CD4-positive, alpha-beta memory T cell (primary cell): ENCODE measurements at places on chromosomes 1 and 21.

GRCh38 chr1:8858112-8858668 is 20.3 kb downstream of the ENO1 start:
- no peak for DNase-seq

DNA sequence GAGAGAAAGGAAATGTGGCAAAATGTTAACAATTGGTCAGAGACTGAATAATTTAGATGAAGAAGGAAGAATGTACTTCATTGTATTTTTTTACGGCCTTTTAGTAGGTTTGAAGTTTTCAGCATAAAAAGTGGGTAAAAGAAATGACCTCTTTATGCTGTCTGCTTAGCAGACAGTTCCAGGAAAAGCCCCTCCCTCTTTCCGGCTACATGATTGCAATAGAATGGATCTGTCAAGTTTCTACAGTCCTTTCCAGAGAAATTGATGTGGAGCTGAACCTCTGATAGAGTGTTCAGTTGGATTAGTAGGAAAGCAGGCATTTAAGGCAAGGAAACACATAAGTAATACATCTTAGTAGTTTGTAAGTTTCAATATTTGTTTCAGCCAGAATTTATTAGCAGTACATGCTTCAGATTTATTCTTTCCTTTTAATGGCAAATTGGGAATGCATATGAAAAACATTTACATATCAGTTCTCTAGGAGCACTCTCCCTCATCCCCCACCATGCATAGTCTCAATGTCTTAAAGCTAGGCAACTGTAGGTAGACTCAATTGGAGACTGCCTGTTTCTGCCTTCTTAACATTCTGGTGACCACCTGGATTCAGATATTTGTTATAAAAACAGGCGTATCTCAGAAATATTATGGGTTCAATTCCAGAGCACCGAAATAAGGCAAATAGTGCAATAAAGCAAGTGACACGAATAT is 36.4 kb downstream of the HS2ST1 start:
- DNase-seq = no peak

DNA sequence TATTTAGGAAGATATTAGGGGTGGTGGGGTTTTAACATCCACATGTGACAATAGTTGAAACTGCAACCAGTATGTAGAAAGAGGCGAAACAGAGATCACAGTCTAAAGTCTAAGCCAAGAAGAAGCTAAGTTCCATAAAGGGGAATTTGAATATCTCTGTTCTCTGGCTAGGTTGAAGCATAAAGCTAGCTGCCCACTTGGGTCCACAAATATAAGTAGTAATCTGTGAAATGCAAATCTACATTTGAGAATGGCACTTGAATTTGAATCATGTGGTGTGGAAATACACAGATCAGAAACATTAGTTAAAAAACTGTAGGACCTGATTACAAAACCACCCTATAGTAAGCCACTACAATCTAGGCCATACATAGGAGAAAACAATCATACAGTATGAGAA is 602.1 kb downstream of the LMO4 start:
- DNase-seq = no peak

GRCh38 chr1:37858931-37859506 is 373 bp downstream of the MTF1 start:
- no peak for DNase-seq

DNA sequence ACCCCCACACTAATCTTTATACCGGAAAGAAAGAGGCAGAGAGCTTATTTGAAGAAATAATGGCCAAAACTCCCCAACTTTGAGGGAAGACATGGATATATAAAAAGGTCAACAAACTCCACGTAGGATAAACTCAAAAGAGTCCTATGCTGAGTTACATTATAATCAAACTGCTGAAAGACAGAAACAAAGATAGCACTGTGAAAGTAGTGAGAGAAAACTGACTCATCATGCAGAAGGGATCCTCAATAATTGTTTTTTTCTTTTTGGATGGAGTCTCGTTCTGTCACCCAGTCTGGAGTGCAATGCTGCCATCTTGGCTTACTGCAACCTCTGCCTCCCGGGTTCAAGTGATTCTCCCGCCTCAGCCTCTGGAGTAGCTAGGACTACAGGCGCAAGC is 48.5 kb upstream of the TTC39A start:
- DNase-seq = no peak

GRCh38 chr1:202411422-202411821 is 62.9 kb downstream of the PPP1R12B start:
- DNase-seq = no peak

GRCh38 chr21:36751383-36751782 is 52.5 kb downstream of the SIM2 start:
- DNase-seq = no peak

DNA sequence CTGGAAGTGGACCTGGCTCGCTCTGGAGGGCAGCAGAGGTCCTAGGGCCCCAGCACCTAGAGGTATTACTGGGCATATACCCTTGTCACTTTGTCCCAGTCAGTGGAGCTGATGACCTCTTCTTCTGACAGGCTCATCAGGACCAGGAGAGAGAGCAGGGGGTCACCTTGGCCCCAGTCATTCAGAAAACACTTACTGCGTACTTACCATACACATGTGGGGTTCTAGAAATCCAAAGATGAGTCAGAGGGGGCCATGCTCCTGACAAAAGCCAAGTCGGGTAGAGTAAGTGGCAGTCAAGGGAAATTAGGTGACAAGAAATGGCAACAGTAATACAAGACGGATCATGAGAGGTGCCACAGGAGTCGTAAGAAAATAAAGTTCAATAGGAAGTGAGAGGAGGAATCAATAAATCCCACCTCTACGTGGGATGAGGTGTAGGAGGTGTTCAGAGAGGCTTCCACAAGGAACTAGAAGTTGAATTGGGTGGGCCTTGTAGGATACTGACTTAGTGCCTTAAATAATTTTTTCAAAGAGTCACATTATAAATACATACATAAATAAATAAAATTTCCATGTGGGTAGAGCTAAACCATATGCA is 6.8 kb downstream of the KCNC4 start:
- no peak for DNase-seq
